ENCODE measurements at places on chromosomes 4 and X.

- DNase-seq: no peak
These were observed 172.2 kb downstream of the HS6ST2 start for GRCh38 chrX:132786217-132786616.

GRCh38 chrX:39854772-39855747 is 242.7 kb downstream of the BCOR start:
- DNase-seq: no peak

- no peak for DNase-seq
These were observed 10.6 kb upstream of the ANXA5 start for GRCh38 chr4:121707344-121707743.

DNA sequence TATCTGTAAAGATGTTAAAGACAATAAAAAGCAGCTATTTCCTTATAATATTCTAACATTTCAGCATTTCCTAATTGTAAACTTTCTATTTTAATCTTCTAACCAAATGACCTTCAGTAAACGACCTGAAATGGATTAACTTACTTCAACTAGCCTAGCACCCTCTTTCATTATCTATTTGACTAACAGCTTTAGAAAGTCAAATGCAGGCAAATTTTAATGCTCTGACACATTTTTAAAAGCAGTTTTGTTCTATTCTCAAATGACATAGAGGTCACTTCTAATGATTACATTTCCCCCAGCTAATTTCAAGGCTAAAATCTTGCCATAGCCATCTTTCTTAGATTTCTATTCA is 41.9 kb downstream of the SLC7A11 start:
- DNase-seq: no peak

GRCh38 chr4:145951931-145952330 is 13.3 kb upstream of the ZNF827 start:
- no peak for DNase-seq
